WTC11 (cell line): ENCODE measurements at places on chromosomes 2 and 18.

GRCh38 chr2:225112362-225113126, 70.3 kb upstream of the DOCK10 start:
- no peak for DNase-seq
- no peak overlapping the region; the same call in 1 of the 2 replicates for H3K27ac ChIP-seq
- H3K36me3 ChIP-seq, result no peaks in the 10 kb centered on the region
- H3K27me3 ChIP-seq, result no peaks in the 10 kb centered on the region
- no peak overlapping the region for H3K4me3 ChIP-seq
- H3K4me1 ChIP-seq, result no peaks in the 10 kb centered on the region

DNA sequence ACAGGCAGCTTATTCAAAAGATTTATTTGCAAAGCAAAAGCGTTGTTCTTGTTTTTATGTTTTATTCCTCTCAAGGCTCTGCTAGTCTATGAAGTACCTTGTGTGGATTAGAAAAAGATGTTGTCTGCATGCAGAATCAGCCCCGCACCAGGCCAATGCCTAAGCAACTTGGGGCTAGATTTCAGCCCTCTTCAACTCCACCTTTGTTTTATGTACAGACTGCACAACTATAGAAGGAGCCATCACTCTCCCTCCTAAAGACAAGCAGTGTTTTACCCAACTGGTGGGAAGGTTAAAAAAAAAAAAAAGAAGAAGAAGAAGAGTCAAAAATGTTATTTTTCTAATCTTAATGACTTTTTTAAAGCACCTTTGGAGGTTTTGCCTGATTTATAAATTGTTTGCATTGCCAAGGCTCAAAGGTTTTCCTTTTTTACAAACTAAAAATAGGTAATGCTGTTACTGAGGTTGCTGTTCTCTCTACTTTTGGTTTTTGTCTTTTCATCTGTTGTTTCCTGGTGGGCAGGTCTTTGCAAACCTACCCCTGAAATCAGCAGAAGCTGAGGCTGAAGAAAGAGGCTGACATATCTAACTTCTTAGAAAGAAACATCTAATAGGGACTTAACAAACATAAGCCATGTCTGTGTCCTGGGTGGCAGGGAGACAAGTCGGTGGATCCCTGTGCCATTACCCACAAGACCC, 164.0 kb downstream of the SLC39A10 start:
- H3K4me3 ChIP-seq, result no peak overlapping the region
- DNase-seq, result no peak
- H3K27me3 ChIP-seq, result no peaks in the 10 kb centered on the region
- peaks cover 8% of the 10 kb centered on the region; the same call in 1 of the 2 replicates for H3K4me1 ChIP-seq
- H3K27ac ChIP-seq, result no peak overlapping the region
- H3K36me3 ChIP-seq, result no peaks in the 10 kb centered on the region

- no peak overlapping the region for H3K27ac ChIP-seq
- H3K36me3 ChIP-seq, result no peaks in the 10 kb centered on the region
- no peaks in the 10 kb centered on the region for H3K27me3 ChIP-seq
- H3K4me1 ChIP-seq, result peaks cover 56% of the 10 kb centered on the region
These were observed 88.0 kb upstream of the RTN4 start for GRCh38 chr2:55138014-55138881.

- no peaks in the 10 kb centered on the region for H3K4me1 ChIP-seq
- no peak for DNase-seq
- no peak overlapping the region for H3K4me3 ChIP-seq
- H3K27me3 ChIP-seq, result no peaks in the 10 kb centered on the region
- H3K27ac ChIP-seq, result no peak overlapping the region
These were observed 29.2 kb downstream of the WIPF1 start for GRCh38 chr2:174568425-174568824.

DNA sequence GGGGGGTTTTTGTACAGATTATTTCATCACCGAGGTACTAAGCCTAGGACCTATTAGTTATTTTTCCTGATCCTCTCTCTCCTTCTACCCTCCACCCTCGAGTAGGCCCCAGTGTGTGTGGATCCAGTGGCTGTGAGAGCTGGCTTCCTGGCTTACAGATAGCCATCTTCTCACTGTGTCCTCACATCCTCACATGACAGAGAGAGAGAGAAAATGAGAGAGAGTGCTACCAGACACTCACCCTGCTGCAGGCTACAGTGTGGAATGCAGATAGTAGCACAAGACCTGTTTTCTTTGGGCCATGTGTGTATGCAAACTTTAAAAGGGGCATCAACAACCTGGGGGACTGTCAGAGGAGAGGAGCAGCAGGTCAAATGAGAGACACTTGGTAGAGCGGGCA, 9.5 kb downstream of the KCNK3 start:
- DNase-seq, result no peak
- peaks cover 4% of the 10 kb centered on the region for H3K4me1 ChIP-seq
- no peaks in the 10 kb centered on the region; the same call in 1 of the 2 replicates for H3K27me3 ChIP-seq
- no peak overlapping the region for H3K4me3 ChIP-seq
- no peak overlapping the region for H3K27ac ChIP-seq

GRCh38 chr2:74399785-74400184, 19.7 kb upstream of the DCTN1 start:
- H3K4me3 ChIP-seq, result no peak overlapping the region
- no peak for DNase-seq

GRCh38 chr2:38517284-38517683, 85.4 kb downstream of the HNRNPLL start:
- H3K4me1 ChIP-seq, result peaks cover 15% of the 10 kb centered on the region
- no peak for DNase-seq
- no peak overlapping the region for H3K4me3 ChIP-seq
- no peaks in the 10 kb centered on the region for H3K27me3 ChIP-seq
- H3K36me3 ChIP-seq, result no peaks in the 10 kb centered on the region

DNA sequence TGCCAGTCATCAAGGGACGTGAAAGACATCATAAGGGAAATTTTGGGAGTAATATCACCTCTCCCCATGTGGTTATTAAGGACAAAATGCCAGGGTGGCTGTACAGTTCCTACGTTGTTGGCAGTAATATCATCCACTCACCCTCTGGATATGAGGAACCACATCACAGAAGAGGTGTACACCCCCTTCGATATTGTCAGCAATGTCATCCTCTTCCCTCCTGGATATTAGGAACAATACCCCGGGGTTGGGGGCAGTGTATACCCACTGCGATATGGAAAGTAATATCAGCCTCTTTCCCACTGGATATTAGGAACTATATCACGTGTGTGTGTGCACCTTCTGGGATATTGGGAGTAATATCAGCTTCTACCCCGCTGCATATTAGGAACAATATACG, 1933.3 kb downstream of the SUCLG1 start:
- no peaks in the 10 kb centered on the region for H3K27me3 ChIP-seq
- no peak overlapping the region for H3K27ac ChIP-seq
- no peaks in the 10 kb centered on the region for H3K4me1 ChIP-seq
- no peak for DNase-seq

GRCh38 chr18:55787536-55788073, 199.6 kb upstream of the TCF4 start:
- H3K27me3 ChIP-seq, result no peaks in the 10 kb centered on the region
- H3K4me1 ChIP-seq, result peaks cover 9% of the 10 kb centered on the region
- peaks cover 24% of the 10 kb centered on the region for H3K36me3 ChIP-seq

DNA sequence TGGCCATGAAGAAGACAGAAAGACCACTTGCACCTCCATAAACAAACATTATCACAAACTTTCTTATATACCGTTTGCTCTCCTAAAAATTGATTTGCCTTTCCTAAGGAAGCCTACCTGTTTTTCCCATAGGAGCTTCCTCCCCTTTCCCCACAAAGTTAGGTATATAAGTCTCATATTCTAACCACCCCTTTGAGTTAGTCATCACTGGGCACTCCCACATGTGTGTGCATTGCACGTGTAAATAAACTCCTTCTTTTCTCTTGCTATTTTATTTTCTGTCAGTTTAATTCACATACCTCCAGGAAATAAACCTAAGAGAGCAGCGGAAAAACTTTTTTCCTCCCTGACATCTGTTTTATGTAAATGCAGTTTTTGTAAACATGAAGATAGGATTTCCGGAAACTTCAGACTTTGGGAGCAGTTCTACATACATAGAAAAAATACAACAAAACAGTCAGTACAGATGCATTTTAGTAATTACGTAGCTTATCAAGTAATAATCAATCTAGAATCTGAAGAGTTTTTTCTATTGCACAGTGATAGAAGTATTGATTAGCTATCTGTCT, 46.6 kb downstream of the PLCL1 start:
- DNase-seq, result no peak
- H3K36me3 ChIP-seq, result no peaks in the 10 kb centered on the region
- no peaks in the 10 kb centered on the region for H3K27me3 ChIP-seq
- H3K27ac ChIP-seq, result no peak overlapping the region

DNA sequence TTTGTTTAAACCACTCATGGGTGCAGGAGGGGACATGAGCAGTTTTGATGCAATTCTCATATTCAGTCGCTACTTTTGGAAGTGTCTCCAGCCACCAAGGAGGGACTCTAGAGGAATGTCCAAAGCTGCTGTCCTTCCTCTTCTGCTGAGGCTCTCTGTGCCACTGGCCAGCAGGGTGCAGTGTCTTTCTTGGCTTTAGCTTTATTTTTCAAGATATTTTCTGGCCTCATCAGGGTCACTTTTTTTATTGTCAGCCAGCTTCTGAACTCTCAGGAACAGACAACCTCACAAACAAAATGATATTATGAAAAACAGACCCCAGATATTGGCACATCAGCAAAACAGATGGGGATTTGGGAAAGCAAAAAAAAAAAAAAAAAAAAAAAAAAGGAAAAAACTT, 289.3 kb upstream of the ZSWIM2 start:
- no peak overlapping the region for H3K27ac ChIP-seq
- H3K36me3 ChIP-seq, result no peaks in the 10 kb centered on the region
- H3K4me1 ChIP-seq, result no peaks in the 10 kb centered on the region

GRCh38 chr2:12032975-12033374, 286.5 kb downstream of the LPIN1 start:
- H3K27ac ChIP-seq, result no peak overlapping the region
- no peaks in the 10 kb centered on the region; the same call in 1 of the 2 replicates for H3K36me3 ChIP-seq
- no peak overlapping the region for H3K4me3 ChIP-seq
- DNase-seq, result no peak
- no peaks in the 10 kb centered on the region for H3K27me3 ChIP-seq

DNA sequence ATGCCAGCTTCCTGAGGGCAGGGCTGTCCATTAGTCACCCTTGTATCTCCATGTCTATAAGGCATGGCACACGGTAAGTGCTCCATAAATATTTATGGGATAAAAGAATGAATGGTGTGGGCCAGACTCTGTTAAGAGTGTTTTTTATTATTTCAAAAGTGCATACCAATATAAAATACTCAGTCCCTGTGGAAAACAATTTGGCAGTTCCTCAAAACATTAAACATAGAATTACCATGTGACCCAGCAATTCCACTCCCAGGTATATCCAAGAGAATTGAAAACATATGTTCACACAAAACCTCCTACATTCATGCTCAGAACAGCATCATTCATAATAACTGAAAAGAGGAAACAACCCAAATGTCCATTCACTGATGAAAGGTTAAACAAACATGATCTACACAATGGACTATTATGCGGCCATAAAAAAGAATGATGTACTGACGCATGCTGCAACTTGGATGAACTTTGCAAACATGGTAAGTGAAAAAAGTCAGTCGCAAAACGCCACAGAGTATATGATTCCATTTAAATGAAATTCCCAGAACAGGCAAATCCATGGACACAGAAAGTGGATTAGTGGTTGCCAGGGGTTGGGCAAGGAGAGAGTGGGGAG, 69.1 kb upstream of the TCF7L1 start:
- peaks cover 25% of the 10 kb centered on the region for H3K4me1 ChIP-seq
- H3K27me3 ChIP-seq, result peaks cover 30% of the 10 kb centered on the region
- no peaks in the 10 kb centered on the region for H3K36me3 ChIP-seq

DNA sequence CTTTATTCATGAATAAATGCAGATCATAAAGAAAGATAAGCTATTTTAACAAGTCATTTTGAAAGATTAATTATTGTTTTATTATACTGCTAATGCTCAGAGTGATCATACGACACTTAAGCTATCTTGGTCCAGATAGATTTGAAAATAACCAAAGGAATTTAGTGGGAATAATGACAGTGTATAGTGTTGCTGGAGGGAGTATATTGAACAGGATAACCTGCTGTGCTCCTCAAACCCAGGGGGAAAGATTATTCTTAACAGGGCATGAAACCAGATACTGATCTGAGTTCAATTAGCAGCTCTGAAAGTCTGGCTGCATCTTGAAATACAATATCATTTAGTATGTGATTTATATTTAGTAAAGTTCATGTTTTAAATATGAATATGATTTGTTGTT, 216.3 kb upstream of the ITGA4 start:
- H3K27ac ChIP-seq, result no peak overlapping the region
- no peak overlapping the region for H3K4me3 ChIP-seq
- no peaks in the 10 kb centered on the region for H3K27me3 ChIP-seq

DNA sequence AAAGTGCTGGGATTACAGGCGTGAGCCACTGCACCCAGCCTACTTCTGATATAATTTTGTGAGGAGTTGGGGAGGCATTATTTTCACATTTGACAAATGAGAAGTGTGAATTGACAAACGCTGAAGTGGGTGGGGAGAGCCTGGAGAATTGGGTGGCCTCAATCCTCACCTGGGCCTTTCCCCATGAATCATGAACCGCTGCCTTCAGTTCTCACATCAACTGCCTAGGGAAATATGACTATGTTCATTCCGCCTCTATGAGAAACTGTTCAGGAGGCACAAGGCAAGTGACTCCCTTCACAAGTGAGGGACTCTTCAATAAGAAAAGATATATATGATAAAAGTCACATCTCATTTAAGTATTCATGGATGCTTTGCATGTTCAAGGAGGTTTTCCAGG, 96.6 kb upstream of the RND3 start:
- no peak overlapping the region for H3K27ac ChIP-seq
- peaks cover 13% of the 10 kb centered on the region for H3K4me1 ChIP-seq
- H3K27me3 ChIP-seq, result no peaks in the 10 kb centered on the region; the same call in 1 of the 2 replicates
- H3K36me3 ChIP-seq, result peaks cover 16% of the 10 kb centered on the region
- no peak for DNase-seq

GRCh38 chr2:71767663-71768062, 314.3 kb downstream of the DYSF start:
- no peak overlapping the region for H3K4me3 ChIP-seq
- no peaks in the 10 kb centered on the region for H3K36me3 ChIP-seq
- DNase-seq, result no peak
- H3K27ac ChIP-seq, result no peak overlapping the region
- peaks cover 4% of the 10 kb centered on the region; the same call in 1 of the 2 replicates for H3K27me3 ChIP-seq
- no peaks in the 10 kb centered on the region for H3K4me1 ChIP-seq

- H3K27me3 ChIP-seq, result no peaks in the 10 kb centered on the region
- H3K36me3 ChIP-seq, result peaks cover 54% of the 10 kb centered on the region
- H3K4me3 ChIP-seq, result no peak overlapping the region
These were observed 27.0 kb downstream of the IMPA2 start for GRCh38 chr18:12008181-12008767.
